LNCaP clone FGC (cell line): ENCODE measurements at places on chromosomes 4 and X.
A peak's percentile ranks its signal among the peaks of the same experiment; 100 is the strongest.

GRCh38 chr4:176185051-176185450 lies 10.3 kb downstream of the SPATA4 start:
- no peak for DNase-seq

- DNase-seq: no peak
Measured at GRCh38 chrX:68841251-68842049, 12.6 kb downstream of the EFNB1 start.

DNA sequence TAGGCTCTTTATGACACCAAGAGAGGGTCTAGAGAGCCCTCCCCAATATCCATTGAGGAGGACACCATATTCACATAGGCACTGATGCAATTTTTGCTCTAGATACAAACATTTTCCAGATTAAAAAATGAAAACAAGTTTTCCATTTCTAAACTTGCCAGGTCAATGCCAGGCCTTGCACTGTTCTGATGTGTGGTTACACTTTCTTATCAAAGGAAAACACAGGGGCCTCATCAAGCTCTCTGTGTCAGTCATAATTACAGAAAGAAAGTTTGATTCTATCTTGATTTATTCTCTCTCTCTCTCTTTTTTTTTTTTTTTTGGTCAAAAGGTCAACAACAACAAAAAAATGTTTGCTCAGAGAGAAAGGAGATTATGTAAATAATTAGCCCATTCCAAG lies 80.2 kb upstream of the ACSL4 start:
- DNase-seq: no peak

DNA sequence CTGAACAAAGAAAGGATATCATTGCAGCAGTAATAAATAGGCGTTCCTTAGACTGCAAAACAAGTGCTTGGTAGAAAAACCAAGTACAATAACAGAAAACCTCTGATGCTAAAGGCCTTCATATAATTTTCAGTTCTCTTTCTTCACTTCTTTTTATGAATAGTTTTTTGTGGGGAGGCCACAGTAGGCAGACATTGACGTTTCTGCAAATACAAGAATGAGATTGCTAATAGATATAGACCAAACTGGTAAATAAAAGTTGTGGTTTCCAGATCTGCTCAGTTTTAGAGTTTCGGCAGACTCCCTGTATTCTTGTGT lies 57.0 kb upstream of the RAP1GDS1 start:
- no peak for DNase-seq

GRCh38 chrX:120299928-120300327 lies 11.3 kb downstream of the TMEM255A start:
- no peak for DNase-seq

- DNase-seq: no peak
Measured at GRCh38 chr4:51830156-51830720, 12.7 kb upstream of the DCUN1D4 start.

DNA sequence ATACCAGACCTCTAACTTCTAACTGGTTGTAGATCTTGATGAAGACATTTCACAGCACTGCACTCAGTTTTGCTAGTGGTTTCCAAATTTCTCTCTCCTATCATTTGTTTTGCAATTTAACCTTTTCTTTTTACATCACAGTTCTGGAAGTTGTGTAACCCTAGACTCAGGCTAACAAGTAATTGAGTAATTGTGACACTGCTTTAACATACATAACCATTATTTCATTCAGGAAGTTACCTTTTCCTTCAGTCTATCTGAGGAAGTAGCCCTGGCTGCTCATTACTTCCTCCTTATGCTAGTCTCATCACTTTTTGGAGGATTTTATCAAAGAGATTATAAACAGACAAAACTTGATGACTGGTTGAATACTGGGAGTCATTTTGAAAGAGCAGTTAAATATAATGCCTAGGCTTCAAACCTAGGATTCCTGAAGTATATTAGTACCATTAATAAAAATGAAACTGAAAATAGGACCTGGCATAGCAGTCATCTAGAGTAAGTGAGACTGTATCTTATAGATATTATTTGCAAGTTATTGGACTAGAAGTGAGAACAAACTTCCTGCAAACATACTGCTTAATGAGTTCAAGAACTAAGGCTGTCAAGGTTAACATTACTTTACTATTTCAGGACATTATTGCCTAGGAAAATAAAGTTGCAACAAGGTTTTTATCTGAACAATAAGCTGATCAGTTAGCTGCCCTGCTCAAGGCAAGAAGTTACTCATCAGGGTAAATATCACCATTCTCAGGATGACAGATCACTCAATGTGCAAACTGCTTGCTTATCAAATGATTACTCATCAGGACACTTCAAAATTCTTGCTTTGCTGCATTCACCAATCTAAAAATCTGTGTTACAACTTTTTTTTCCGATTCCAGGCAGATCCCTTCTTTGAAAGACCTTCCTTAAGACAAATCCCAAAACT lies 25.6 kb upstream of the TEX13C start:
- DNase-seq: no peak

GRCh38 chr4:153038623-153039311 lies 102.6 kb downstream of the FHDC1 start:
- peak; percentile 36 for DNase-seq

- no peak for DNase-seq
Measured at GRCh38 chr4:34362654-34363053, 1881.7 kb downstream of the ARAP2 start.

GRCh38 chrX:105753411-105753810 lies 68.9 kb upstream of the NRK start:
- no peak for DNase-seq

- no peak for DNase-seq
Measured at GRCh38 chr4:137278431-137278830, 253.9 kb downstream of the PCDH18 start.

DNA sequence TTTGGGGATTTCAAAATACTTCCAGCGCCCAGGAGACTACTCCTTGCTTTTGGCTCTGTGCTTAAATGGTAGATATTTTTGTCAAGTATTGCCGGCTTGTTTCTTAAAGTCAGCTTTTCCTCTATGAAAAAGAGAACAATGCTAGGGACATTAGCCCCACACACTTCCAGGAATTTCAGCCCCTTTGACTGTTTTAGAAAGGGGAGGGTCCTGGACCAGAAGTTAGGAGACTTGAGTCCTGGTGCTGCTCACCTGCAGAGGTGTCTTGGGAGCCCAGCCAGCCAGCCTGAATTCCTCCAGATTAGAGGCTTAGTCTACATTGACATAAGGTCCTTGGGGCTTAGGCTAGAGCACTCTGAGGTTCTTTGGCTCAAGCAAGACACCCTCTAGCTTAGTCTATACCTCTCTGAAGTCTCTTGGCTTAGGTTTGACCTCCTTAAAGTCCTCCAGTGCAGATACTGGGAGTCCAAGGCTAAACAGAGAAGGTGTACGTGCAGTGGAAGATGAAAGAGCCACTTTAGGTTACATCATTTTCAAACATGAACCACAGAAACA lies 1.6 kb upstream of the SETD7 start:
- DNase-seq: no peak

GRCh38 chr4:62193761-62194160 lies 993.6 kb downstream of the ADGRL3 start:
- DNase-seq: no peak

GRCh38 chr4:109207061-109207460 lies 95.4 kb downstream of the COL25A1 start:
- DNase-seq: peak; percentile 54

GRCh38 chr4:52864793-52865192 lies 2.7 kb downstream of the RASL11B start:
- DNase-seq: no peak

DNA sequence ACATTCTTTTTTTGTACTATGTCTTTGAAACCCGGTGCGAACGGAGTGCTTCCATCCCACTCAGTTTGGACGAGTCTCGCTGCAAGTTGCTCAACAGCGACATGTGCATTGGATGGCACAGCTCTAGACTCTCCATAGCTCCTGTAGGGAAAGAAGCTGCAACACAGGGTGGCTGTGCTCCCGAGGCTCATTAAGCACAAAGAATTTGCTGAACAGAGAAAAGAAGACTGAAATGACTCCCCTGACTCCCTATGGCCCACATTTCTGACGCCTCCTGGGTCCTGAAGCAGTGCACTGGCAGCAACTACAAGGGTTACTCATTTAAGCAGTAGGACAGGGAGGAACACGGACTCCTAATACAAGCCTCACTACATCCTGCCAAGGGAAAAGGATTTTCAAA lies 127.4 kb downstream of the SH3RF1 start:
- no peak for DNase-seq

- DNase-seq: no peak
Measured at GRCh38 chr4:122621016-122621507, at the start of gene IL21. Gene IL21, minus strand, starts transcription at chr4:122621066. Its CDS starts 55 bp downstream, at chr4:122621011.

GRCh38 chr4:2935762-2936743 lies 27.2 kb downstream of the NOP14 start:
- no peak for DNase-seq

GRCh38 chr4:114087596-114088230 lies 108.3 kb upstream of the ARSJ start:
- no peak for DNase-seq

- no peak for DNase-seq
Measured at GRCh38 chr4:95214408-95214807, 334.4 kb downstream of the UNC5C start.

- peak; percentile 50 for DNase-seq
Measured at GRCh38 chr4:27684610-27685011, 824.0 kb downstream of the STIM2 start.

DNA sequence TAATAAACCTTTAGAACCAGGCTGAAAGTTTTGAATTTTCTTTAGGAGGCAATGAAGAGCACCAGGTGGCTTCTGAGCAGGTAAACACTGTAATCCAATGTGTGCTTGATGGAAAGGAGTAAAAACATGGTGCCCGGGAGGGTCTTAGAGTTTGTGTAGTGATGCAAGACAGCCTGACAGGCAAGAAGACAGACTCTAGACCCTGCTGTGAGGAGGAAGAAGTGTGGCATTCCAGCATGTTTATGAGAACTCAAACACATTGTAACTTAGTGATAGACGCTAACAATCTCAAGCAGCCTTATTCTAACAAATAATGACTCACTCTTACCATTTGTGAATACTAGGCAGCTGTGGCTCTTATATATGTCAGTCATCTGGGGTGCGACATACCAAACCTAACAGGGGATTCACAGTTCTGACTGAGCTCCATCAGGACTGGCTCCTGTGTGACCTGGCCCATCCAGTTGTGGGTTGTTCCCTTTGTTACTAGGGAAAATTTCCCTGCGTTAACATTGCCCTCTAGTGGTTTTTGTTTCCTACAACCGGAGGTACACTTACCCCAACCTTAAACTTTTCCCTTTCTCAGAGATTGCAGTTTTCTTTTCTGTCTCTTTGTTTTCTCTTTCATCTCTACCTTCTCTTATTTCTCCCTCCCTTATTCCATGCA lies 53.8 kb downstream of the VSIG4 start:
- DNase-seq: peak; percentile 22

DNA sequence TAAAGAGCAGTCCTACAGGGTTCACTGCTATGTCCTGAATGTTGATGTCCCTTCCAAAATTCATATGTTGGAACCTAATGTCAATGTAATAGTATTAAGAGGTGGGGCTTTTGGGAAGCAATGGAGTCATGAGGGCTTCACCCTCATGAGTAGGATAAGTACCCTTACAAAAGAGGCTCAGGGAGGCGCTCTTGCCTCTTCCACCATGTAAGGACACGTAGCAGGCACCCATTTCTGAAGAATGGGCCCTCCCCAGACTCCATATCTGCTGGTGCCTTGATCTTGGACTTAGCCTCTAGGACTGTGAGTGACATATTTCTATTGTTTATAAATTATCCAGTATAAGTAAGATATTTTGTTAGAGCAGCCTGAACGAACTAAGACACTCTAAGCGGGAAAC lies 15.8 kb downstream of the MED28 start:
- no peak for DNase-seq

DNA sequence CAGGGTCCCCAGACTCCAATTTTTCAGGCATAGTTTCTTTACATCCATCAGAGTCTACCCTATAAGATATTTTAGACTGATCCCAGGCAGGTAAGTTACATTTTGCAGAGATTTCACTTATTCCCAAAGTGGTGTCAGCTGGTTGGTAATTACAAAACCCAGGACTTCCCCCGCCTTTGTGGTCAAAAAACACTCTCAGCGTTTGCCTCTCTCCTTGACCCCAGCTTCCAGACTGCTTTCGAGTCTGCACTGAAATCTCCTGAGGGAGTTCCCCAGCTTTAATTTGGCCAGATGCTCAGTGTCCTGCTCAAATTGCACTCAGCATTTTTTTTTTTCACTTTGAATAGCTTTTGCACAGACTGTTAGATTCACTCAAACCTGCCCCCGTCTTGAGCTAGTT lies 11.2 kb upstream of the AMOT start:
- no peak for DNase-seq

- no peak for DNase-seq
Measured at GRCh38 chr4:1090036-1090435, 23.3 kb downstream of the RNF212 start.

- no peak for DNase-seq
Measured at GRCh38 chrX:106707771-106708454, 18.6 kb upstream of the RNF128 start.
